ENCODE measurements at places on chromosomes 3 and 15.
A peak's percentile ranks its signal among the peaks of the same experiment; 100 is the strongest.

DNA sequence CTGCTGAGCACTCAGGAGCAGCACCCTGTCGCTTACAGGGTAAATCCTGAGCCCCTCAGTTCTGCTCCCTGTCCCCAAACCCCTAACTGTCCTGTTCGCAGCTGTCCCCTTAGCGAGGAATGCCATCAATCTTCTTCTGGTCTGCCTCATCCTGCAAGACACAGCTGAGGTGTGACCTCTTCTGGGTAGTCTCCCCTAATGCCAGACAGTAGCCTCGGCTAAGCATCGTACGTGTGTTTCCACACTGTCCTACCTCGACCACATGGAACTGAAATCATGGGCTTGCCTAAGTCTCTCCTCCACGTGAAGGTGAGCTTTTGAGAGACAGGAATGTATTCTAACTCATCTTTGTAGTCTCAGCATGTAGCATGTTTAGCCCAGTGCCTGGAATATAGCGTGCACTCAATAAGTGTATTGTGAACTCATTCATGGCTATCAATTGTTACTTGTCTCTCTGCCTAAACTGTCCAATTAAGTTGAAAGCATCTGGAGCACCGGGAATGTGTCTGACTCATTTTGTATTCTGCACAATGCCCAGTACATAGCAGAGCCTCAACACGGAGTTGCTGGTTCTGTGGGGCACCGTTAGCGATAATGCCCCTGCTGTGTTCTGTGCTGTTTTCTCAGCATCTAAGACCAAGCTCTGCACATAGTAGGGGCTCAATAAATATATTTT, 90.2 kb downstream of the HES1 start:
- peak; percentile 37 for DNase-seq

DNA sequence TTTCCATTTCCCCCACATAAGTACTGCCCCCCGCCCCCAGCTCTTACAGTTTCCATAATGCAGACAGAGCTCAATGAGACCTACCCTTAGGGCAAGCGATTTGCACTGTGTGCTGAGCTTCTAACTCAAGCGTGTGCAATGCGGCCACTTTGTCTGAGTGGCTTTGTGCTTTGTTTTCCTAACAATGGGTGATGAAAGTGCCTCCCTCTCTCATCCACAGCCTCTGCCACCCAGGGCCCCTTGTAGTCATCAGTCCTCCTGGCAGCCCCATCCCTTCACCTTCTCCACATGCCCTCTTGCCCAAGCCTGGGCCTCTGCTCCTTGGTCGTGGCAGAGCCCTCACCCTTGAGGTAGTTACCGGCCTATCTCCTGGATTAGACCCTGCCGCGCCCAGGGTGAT, 17.2 kb downstream of the DAPK2 start:
- no peak for DNase-seq

DNA sequence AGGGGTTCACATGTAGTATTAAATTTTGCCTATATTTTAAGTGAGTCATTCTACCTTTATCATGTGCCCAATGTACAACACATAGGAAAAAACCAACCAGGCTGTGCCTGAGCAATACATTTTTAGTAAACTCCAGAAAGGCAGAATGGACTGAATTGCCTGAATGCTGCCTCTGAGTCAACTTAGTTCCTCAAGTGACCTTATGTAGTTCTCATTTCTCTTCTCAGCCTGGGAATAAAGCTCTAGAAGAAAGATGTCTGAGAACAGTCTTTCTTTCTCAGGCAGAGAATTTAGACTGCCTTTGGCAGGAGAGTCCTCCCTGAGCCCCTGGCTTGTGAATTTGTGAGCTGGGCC, 13.0 kb downstream of the ST3GAL6 start:
- DNase-seq: no peak

DNA sequence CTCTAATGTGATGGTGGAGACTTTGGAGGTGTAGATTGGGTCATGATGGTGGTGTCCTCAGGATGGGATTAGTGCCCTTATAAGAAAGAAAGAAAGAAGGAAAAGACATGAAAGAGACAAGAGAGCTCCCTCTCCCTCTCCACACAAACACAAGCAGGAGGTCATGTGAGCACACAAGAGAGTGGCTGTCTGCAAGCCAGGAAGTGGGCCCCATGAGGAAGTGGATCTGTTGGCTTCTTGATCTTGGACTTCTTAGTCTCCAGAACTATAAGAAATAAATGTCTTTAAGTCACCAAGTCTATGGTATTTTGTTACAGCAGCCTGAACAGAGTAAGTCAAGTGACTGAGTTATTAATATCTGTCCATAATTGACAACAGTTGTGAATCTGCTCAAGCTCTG, 17.1 kb downstream of the IQCB1 start:
- DNase-seq: no peak

GRCh38 chr3:109071350-109072142, 46.4 kb downstream of the MORC1 start:
- DNase-seq: no peak

GRCh38 chr3:183486472-183486871, 58.1 kb upstream of the MCF2L2 start:
- peak; percentile 40 for DNase-seq

DNA sequence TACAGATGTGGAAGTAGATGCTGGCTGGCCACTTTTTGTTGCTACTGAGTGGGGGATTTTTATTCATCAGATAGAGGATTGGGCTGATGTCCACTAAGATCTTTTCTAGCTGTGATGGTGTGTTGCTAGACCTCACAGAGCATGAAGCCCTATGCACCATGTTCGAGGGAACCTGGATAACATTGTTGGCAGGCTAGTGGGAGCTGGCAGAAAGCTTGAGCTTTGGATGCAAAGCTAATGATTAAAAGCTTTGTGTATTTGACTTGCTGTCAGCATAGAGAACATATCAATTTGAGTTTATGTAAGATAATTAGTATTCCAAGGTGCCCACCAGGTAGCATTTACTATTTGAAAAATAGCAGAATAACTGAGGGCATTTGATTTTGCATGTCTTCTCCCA, 59.1 kb downstream of the ST6GAL1 start:
- DNase-seq: no peak

GRCh38 chr3:105316331-105316730, 50.4 kb upstream of the ALCAM start:
- DNase-seq: no peak

- DNase-seq: no peak
Measured at GRCh38 chr3:72505539-72506405, 342.5 kb downstream of the SHQ1 start.

Measured in activated CD8-positive, alpha-beta memory T cell treated with anti-CD3 and anti-CD28 coated beads for 24 hours (primary cell).